ENCODE measurements at places on chromosomes 3 and 15. TPM values are rescaled to one million over a fixed set of nuclear protein-coding genes. Genes with fewer than 3 reads are reported as not detected.

DNA sequence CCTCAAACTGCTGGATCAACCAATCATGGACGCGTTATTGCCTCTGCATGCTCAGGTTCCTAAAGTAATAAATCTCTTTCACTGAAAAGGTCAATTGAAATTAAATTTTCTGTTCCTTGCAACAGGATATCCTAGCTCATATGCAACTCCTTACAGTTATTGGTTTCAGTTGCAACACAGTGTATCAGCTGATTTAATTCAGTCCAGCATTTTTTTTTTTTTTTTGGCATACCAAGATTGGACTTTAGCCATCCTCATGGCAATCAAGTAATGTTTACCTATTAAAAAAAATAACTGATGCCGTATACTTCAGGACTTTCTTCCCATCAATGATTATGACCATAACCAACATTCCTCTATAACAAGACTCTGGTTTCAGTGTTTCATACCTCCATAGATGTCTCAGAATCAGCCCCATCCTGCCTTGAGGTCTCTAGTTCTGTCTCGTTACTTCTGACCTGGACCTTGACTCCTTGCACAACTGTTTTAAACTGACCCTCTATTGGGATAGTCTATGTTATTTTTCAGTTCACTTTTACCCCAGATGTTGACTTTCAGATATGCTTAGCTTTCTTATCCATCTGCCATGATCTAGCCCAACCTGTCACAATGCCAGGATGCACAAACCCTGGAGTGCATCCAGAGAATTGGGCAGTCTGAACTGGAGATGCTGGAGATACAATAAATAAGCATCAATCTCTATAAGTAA, 265.0 kb upstream of the GADL1 start:
- H3K4me1 ChIP-seq = peaks cover 3% of the 10 kb centered on the region
- H3K27ac ChIP-seq = no peak overlapping the region
- no peaks in the 10 kb centered on the region for H3K27me3 ChIP-seq
- H3K4me3 ChIP-seq = no peak overlapping the region
- DNase-seq = no peak
- H3K36me3 ChIP-seq = no peaks in the 10 kb centered on the region

DNA sequence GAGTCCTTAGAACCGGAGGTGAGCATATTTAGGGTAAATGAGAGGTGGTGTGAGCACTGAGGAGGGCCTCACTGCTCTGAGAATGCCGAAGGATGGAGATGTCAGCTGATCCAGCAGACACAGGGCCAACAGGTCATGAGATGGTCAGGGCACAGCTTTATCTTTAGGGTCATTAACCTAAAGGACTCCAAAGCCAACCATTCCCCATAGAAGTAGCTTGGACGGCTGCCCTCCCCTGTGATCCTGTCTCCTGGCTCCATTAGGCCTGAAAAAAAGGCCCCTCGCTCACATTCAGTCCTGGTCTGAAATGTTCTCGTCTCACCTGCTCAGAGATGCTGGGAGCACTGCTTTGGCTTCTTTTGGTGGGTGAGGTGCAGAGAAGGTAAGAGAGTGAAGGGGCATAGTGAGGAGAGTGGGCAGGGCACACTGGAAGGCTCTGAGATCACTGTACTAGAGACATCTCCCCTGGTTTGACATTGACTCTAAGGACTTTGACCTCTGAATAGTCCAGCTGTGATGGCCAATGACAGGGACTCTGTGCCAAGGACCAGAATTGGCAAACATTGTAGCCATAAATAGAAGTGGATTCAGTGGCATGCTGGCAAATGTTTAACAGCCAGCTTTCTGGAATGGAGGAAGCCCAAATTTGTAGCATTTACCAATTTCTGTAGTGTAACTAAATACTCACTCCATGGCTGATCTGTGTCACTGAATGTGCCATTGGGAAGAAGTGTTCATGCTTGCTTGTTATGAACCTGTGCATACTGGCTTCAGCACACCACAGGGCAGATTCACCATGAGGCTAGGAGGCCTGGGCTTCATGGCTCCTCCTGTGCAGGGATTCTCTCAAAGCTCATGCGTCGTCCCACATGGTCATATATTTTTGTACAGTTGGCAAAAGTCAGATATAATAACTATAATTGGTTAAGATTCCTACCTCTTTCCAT, 76.2 kb upstream of the MRPS22 start:
- H3K36me3 ChIP-seq = no peaks in the 10 kb centered on the region
- no peaks in the 10 kb centered on the region for H3K4me1 ChIP-seq
- no peak for DNase-seq
- H3K27me3 ChIP-seq = no peaks in the 10 kb centered on the region
- H3K4me3 ChIP-seq = no peak overlapping the region

DNA sequence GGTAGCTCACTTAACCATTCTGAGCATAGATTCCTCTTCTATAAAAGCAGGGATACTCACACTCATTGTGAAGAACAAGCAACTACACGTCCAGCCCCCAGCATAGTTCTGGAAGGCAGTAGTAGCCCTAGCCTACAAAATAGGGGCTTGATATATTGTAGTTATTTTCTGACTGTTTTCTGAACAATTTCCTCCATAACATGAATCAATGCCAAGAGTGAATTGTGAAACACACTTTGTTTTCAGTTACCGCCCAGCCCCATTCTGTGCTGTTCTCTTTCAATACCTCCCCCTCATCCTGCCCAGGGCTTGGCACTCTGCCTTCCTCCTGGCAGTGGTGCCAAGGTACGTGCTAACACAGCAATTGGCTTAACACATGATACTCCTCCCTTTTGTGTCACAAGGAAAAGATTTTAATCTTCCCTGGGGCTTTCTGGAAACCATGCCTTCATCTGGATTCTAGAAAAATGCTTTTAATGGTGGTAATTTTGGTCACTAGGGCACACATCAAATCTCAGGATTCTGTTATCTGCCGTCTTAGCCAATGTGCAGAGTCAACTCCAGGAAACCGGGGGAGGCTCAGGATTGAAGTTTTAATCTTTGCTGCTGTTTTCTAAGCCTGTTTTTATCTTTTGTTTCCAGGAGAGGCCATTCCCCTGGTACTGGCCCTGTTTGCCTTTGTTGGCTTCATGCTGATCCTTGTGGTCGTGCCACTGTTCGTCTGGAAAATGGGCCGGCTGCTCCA, 37.2 kb downstream of the IL20RB start:
- no peaks in the 10 kb centered on the region for H3K27me3 ChIP-seq
- H3K27ac ChIP-seq = peak overlapping the region; percentile 32
- H3K4me1 ChIP-seq = peaks cover 15% of the 10 kb centered on the region
- DNase-seq = peak; percentile 98

- DNase-seq = no peak
- H3K4me3 ChIP-seq = no peak overlapping the region
- H3K27ac ChIP-seq = no peak overlapping the region
These were observed 75.2 kb upstream of the SEC13 start for GRCh38 chr3:10396083-10396482.

- no peaks in the 10 kb centered on the region for H3K4me1 ChIP-seq
- H3K27me3 ChIP-seq = no peaks in the 10 kb centered on the region
- no peaks in the 10 kb centered on the region for H3K36me3 ChIP-seq
- no peak for DNase-seq
- no peak overlapping the region for H3K27ac ChIP-seq
- H3K4me3 ChIP-seq = no peak overlapping the region
These were observed 123.8 kb upstream of the CHL1 start for GRCh38 chr3:72776-73175.

- no peak overlapping the region for H3K27ac ChIP-seq
- DNase-seq = no peak
- no peaks in the 10 kb centered on the region for H3K27me3 ChIP-seq
- H3K36me3 ChIP-seq = no peaks in the 10 kb centered on the region
These were observed 286.2 kb upstream of the UMPS start for GRCh38 chr3:124444075-124444474.

GRCh38 chr3:159929171-159930141, 59.2 kb upstream of the IL12A start:
- no peaks in the 10 kb centered on the region for H3K27me3 ChIP-seq
- peak overlapping the region; percentile 41 for H3K27ac ChIP-seq
- H3K36me3 ChIP-seq = no peaks in the 10 kb centered on the region
- no peak overlapping the region for H3K4me3 ChIP-seq
- DNase-seq = peak; percentile 70

DNA sequence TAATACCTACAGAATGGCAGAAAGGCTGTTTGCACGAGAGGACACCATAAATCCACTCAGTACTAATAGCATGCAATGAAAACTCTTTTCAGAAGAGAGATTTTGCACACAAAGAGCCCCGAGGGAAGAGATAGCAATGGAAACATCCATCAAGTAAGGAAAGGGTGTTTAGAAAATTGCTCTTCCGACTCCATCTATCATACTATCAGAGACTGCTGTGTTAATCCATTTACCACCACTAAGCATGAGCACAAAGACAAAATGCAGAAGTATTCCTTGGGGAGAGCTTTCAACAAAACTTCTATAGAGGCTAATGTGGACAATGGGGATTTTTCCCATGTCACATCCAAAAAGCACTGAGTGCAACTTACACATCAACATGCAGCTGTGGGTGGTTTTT, 72.1 kb upstream of the PLAAT1 start:
- DNase-seq = no peak
- no peak overlapping the region for H3K4me3 ChIP-seq

GRCh38 chr15:77224352-77224751, 153.4 kb upstream of the TSPAN3 start:
- H3K4me1 ChIP-seq = peaks cover 35% of the 10 kb centered on the region
- peak; percentile 72 for DNase-seq
- no peaks in the 10 kb centered on the region for H3K36me3 ChIP-seq

- DNase-seq = no peak
- H3K27ac ChIP-seq = no peak overlapping the region
- H3K36me3 ChIP-seq = no peaks in the 10 kb centered on the region
- no peaks in the 10 kb centered on the region for H3K27me3 ChIP-seq
- no peaks in the 10 kb centered on the region for H3K4me1 ChIP-seq
These were observed 266.4 kb upstream of the TBC1D5 start for GRCh38 chr3:18008706-18009368.

GRCh38 chr3:133130168-133130567, 92.0 kb downstream of the TMEM108 start:
- H3K4me1 ChIP-seq = no peaks in the 10 kb centered on the region
- no peaks in the 10 kb centered on the region for H3K27me3 ChIP-seq
- no peaks in the 10 kb centered on the region for H3K36me3 ChIP-seq
- no peak overlapping the region for H3K4me3 ChIP-seq
- H3K27ac ChIP-seq = no peak overlapping the region

GRCh38 chr3:177111541-177111949, 85.7 kb downstream of the TBL1XR1 start:
- no peaks in the 10 kb centered on the region for H3K27me3 ChIP-seq
- no peaks in the 10 kb centered on the region for H3K36me3 ChIP-seq
- DNase-seq = no peak
- no peak overlapping the region for H3K4me3 ChIP-seq
- no peaks in the 10 kb centered on the region for H3K4me1 ChIP-seq
- H3K27ac ChIP-seq = no peak overlapping the region

DNA sequence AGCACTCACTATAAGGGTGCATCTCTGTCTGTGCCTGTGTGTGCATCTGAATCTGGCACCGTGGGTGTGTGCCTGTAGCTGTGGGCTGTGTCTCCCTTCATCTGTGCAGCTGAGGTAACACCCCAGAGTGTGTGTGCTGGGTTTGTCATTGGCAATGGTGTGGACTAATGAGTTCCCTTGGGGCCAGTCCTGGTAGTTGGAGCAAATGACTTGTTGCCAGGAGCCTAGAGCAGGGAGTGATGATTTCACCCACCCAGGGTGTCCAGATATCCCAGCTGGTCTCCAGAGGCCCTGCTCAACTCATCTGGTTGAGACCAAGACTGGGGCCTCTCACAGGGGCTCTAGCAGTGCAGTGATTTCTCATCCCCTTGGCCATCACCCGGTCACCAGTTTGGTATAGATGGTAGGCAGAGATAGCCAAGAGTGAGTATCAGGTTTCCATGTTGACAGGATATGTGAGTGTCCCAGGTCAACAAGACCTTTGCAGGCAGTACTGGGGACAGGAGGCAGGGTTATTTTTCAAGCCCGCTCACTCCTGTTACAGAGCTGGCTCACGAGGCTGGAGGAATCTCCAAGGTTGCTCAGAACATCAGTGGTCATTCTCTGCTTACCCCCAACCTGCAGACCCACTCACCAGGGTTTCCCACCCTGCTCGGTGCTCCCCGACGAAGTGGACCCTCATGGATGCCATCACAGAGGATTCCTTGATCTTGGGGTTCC, 4.1 kb upstream of the HDAC11 start:
- no peaks in the 10 kb centered on the region for H3K36me3 ChIP-seq
- H3K27me3 ChIP-seq = no peaks in the 10 kb centered on the region
- peaks cover 3% of the 10 kb centered on the region for H3K4me1 ChIP-seq
- H3K4me3 ChIP-seq = no peak overlapping the region

DNA sequence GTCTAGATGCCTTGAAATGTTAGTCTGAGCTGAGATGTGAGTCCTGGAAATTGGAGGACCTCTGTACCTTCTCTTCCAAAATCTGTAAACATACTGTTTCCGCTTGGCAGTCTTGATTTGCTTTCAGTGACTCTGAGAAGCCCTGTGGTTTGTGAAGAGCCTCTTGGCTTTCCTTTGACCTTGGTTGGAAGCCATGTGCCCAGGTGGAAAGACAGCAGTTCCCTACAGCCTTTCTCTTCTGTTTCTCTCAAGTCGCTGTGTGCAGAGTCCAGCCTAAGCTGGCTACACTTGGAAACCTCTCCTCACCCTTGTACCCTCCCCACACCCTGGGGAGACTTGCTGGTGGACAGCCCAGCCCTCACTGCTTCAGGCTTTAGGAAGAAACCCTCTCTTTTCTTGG, 129.8 kb upstream of the CTDSPL start:
- peaks cover 2% of the 10 kb centered on the region for H3K4me1 ChIP-seq
- no peaks in the 10 kb centered on the region for H3K27me3 ChIP-seq
- H3K27ac ChIP-seq = no peak overlapping the region
- no peak overlapping the region for H3K4me3 ChIP-seq
- H3K36me3 ChIP-seq = no peaks in the 10 kb centered on the region

GRCh38 chr3:129616713-129617112, 10.2 kb upstream of the PLXND1 start:
- no peak overlapping the region for H3K4me3 ChIP-seq
- H3K27ac ChIP-seq = no peak overlapping the region
- no peaks in the 10 kb centered on the region for H3K36me3 ChIP-seq

GRCh38 chr3:133833880-133834620, 28.4 kb downstream of the SRPRB start:
- H3K4me1 ChIP-seq = no peaks in the 10 kb centered on the region
- DNase-seq = no peak
- H3K27ac ChIP-seq = no peak overlapping the region
- H3K36me3 ChIP-seq = no peaks in the 10 kb centered on the region
- no peaks in the 10 kb centered on the region for H3K27me3 ChIP-seq

- H3K4me1 ChIP-seq = peaks cover 14% of the 10 kb centered on the region
- H3K27ac ChIP-seq = no peak overlapping the region
- H3K4me3 ChIP-seq = no peak overlapping the region
- no peaks in the 10 kb centered on the region for H3K36me3 ChIP-seq
- no peaks in the 10 kb centered on the region for H3K27me3 ChIP-seq
These were observed 7.6 kb upstream of the NR2E3 start for GRCh38 chr15:71802770-71803169.

The MYZAP gene
- 8.1 TPM for total RNA-seq

The CPA3 gene
- 1.7 TPM for total RNA-seq

The BAHD1 gene
- 19.1 TPM for total RNA-seq

The ESYT3 gene
- not detected for total RNA-seq

The DUOXA2 gene
- not detected for total RNA-seq

The MORC1 gene
- total RNA-seq = not detected

The WDR82 gene
- 71.8 TPM for total RNA-seq

The CCRL2 gene
- 3.9 TPM for total RNA-seq

Data from endothelial cell of umbilical vein (primary cell).